CD4-positive, CD25-positive, alpha-beta regulatory T cell (primary cell): ENCODE measurements at places on chromosomes 2 and 18. TPM values are rescaled to one million over a fixed set of nuclear protein-coding genes. Genes with fewer than 3 reads are reported as not detected.

The RTP5 gene
- total RNA-seq: 0.44 TPM

GRCh38 chr18:69948256-69948655, 583 bp upstream of the CD226 start:
- peak overlapping the region; percentile 82 for H3K4me3 ChIP-seq
- H3K27me3 ChIP-seq: no peaks in the 10 kb centered on the region
- H3K27ac ChIP-seq: peak overlapping the region; percentile 77
- H3K4me1 ChIP-seq: peaks cover 54% of the 10 kb centered on the region
- H3K36me3 ChIP-seq: no peaks in the 10 kb centered on the region
- no peak for DNase-seq

DNA sequence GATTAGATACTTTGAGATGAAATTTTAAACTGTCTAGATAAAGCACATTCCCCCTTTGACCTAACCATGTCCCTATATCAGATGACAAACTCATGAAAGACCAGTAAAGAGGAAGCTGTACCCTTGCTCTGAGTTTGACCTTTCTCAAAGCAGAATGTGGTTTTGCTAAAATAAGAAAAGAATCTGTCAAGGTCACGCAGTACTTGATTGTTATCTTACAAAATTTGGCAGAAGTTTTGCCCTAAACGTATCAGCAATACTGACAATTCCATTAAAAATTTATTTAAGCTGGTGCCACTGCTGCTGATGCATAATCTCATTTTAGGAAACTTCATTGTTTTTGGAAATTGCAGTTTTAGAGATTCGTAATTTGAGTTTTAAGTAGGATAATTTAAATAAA, 31.2 kb upstream of the GALM start:
- H3K4me1 ChIP-seq: peaks cover 5% of the 10 kb centered on the region
- DNase-seq: no peak
- H3K36me3 ChIP-seq: no peaks in the 10 kb centered on the region
- H3K27me3 ChIP-seq: no peaks in the 10 kb centered on the region
- peak overlapping the region; percentile 1 for H3K4me3 ChIP-seq

- no peaks in the 10 kb centered on the region for H3K36me3 ChIP-seq
- no peak overlapping the region for H3K4me3 ChIP-seq
- no peak for DNase-seq
- no peak overlapping the region for H3K27ac ChIP-seq
- no peaks in the 10 kb centered on the region for H3K27me3 ChIP-seq
Observed at GRCh38 chr18:55147791-55148190, 188.5 kb upstream of the CCDC68 start.

GRCh38 chr2:152393377-152393776, 58.4 kb downstream of the FMNL2 start:
- no peak overlapping the region for H3K4me3 ChIP-seq
- no peaks in the 10 kb centered on the region for H3K27me3 ChIP-seq
- DNase-seq: no peak
- no peaks in the 10 kb centered on the region for H3K4me1 ChIP-seq
- no peak overlapping the region for H3K27ac ChIP-seq
- H3K36me3 ChIP-seq: no peaks in the 10 kb centered on the region

DNA sequence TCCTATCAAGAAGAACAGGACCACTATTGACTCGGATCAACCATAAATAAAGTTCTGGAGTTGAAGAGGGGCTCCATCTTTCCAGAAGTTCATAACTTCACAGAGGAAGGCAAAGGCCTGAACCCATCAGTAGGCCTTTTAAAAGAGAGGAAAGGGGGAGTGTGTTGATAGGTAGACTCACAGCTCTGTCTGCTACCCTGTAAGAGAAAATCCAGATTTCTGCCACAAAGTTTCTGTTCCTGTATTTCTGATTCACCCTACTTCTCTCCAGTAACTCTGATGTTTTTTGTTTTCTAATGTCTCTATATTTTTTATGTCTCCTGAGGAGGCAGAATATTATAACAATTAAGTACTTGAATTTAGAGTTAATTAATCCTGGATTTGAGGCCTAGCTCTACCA, 564.0 kb downstream of the TNS1 start:
- no peak overlapping the region for H3K27ac ChIP-seq
- no peak for DNase-seq
- no peaks in the 10 kb centered on the region for H3K4me1 ChIP-seq

The ACMSD gene
- total RNA-seq: not detected

The ARHGAP15 gene
- total RNA-seq: 261 TPM

DNA sequence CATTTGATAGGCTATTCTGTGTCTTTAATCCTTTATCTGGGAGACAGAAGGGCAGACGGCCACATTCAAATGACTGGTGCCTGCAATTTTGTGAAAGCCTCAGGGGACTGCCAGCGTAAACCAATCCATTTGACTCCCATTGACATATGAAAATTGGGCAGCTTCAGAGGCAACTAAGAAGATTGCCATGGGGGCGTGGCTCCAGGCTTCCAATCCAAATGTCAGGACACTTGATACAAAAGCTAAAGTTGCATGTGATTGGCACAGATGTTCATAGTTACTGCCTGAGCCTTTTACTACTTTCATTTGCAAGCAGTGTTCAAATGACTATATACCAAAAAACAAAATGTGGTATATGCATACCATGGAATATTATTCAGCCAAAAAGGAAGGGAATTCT, 42.0 kb downstream of the SPC25 start:
- no peaks in the 10 kb centered on the region for H3K4me1 ChIP-seq
- H3K27ac ChIP-seq: no peak overlapping the region
- DNase-seq: no peak
- H3K27me3 ChIP-seq: no peaks in the 10 kb centered on the region
- no peaks in the 10 kb centered on the region for H3K36me3 ChIP-seq

The VWA3B gene
- total RNA-seq: not detected

- H3K27me3 ChIP-seq: no peaks in the 10 kb centered on the region
- H3K4me1 ChIP-seq: peaks cover 51% of the 10 kb centered on the region
- peak; percentile 55 for DNase-seq
- no peaks in the 10 kb centered on the region for H3K36me3 ChIP-seq
- peak overlapping the region; percentile 7 for H3K4me3 ChIP-seq
- peak overlapping the region; percentile 47 for H3K27ac ChIP-seq
Observed at GRCh38 chr2:43139996-43140621, 86.3 kb downstream of the ZFP36L2 start.

GRCh38 chr18:56637711-56638231, 621 bp downstream of the TXNL1 start:
- H3K27ac ChIP-seq: peak overlapping the region; percentile 90
- peaks cover 24% of the 10 kb centered on the region for H3K4me1 ChIP-seq
- no peak for DNase-seq
- H3K27me3 ChIP-seq: no peaks in the 10 kb centered on the region

- H3K4me1 ChIP-seq: peaks cover 79% of the 10 kb centered on the region
- H3K36me3 ChIP-seq: no peaks in the 10 kb centered on the region
- no peak for DNase-seq
- H3K4me3 ChIP-seq: peak overlapping the region; percentile 67
- no peaks in the 10 kb centered on the region for H3K27me3 ChIP-seq
- H3K27ac ChIP-seq: peak overlapping the region; percentile 99
Observed at GRCh38 chr2:136137982-136138381, 20.0 kb upstream of the CXCR4 start.

The NEMP2 gene
- 10.7 TPM for total RNA-seq

The UGGT1 gene
- 41.1 TPM for total RNA-seq

DNA sequence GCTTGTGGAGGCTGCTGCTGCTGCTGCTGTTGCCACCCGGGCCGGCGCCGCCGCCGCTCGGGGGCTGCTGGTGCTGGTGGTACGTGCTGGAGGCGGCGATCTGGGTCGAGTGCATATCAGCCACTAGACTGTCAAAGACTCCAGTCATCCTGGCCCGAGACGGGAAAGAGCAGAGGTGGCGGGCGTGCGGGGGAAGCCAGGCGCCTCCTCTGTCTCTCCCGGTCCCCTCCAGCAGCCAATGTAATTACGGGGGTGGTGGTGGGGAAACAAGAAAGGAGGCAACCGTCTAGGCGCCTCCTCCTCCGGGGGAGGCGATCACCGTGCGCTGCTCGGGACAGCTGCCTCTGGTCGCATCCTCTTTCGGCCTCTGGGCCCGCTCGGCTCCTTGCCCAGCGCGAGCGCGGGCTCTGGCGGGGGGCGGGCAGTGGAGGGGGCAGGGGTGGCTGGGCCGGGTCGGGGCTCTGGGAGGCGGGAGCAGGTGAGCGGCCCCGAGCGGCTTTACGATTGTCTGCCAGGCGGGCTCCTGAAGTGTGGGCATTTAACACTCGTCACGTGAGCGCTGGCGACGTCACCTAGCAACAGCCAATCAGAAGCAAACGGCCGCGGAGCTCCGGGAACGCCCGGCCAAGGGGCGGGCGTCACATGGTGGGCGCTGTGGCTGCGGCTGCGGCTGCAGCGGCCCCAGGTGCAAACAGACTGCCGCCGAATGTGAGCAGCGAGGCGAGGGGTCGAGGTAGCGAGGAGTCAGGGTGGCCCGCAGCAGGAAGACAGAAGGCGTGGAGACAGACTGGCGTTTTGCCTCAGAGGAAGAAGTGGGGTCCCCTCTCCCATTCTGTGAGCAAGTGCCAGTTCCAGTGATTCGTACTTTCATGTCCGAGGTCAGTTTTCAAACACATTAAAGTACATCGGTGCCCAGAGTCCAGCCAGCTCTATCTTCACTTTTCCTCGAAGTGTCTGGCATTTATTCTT, at the start of gene DLX2:
DLX2 (minus strand) TSS at position 510 of the 969 bp plus-strand sequence; CDS start at position 148, 362 bp downstream.
- H3K36me3 ChIP-seq: no peaks in the 10 kb centered on the region
- peaks cover 78% of the 10 kb centered on the region for H3K4me1 ChIP-seq
- peak; percentile 45 for DNase-seq
- H3K27me3 ChIP-seq: peaks cover 56% of the 10 kb centered on the region
- H3K4me3 ChIP-seq: peak within 1 kb of the TSS; percentile 58

The CTAGE1 gene
- not detected for total RNA-seq

The TMEM200C gene
- not detected for total RNA-seq

The OSBPL1A gene
- total RNA-seq: 2.7 TPM

- H3K4me3 ChIP-seq: no peak overlapping the region
- H3K36me3 ChIP-seq: no peaks in the 10 kb centered on the region
- no peaks in the 10 kb centered on the region for H3K4me1 ChIP-seq
- no peak overlapping the region for H3K27ac ChIP-seq
- no peak for DNase-seq
- H3K27me3 ChIP-seq: no peaks in the 10 kb centered on the region
Observed at GRCh38 chr2:205860885-205861284, 178.6 kb downstream of the NRP2 start.

DNA sequence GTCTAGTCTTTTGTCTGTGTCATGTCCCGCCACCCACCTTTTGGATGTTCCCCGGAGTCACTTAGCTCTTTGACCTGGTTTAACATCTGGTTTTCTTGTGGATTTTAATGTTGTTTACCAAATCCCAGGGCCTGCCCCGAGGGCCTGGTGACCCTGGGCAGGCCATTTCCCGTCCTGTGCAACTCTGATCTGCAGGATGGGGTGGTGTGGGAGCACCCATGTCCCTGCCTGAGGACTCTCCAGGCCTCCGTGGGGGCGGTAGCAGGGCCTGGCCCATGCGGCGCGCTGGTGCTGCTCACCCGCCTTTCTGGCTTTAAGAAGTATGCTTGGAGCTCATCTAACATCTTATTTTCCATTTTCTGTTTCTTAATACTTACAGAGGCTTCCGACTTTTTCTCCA, 10.7 kb downstream of the RAMP1 start:
- no peak overlapping the region for H3K4me3 ChIP-seq
- H3K36me3 ChIP-seq: no peaks in the 10 kb centered on the region
- DNase-seq: no peak

The MERTK gene
- 0.20 TPM for total RNA-seq

DNA sequence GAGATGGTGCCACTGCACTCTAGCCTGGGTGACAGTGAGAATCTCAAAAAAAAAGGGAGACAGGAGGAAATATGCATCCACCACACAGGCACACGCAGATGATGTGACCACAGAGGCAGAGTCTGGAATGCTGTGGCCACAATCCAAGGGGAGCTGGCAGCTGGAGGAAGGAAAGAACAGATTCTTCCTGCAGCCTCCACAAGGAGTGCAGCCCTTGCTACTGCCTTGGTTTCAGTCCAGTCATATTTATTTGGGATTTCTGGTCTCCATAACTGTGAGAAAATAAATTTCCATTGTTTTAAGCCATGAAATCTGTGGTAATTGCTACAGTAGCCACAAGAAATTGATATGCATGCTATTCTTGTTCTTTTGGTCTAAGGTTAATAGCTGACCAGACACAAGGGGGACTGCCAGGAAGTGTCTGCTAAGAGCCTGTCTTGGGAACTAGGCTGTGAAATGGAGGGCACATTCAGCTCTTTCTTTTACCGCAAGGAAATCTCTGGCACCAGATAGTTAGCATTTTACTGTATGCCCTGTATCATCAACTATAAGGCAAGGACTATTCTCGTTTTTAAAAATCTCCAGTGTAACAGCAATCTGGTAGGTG, 133.1 kb upstream of the SEC11C start:
- no peak overlapping the region for H3K4me3 ChIP-seq
- no peak for DNase-seq
- H3K27ac ChIP-seq: no peak overlapping the region
- H3K4me1 ChIP-seq: no peaks in the 10 kb centered on the region
- no peaks in the 10 kb centered on the region for H3K36me3 ChIP-seq

DNA sequence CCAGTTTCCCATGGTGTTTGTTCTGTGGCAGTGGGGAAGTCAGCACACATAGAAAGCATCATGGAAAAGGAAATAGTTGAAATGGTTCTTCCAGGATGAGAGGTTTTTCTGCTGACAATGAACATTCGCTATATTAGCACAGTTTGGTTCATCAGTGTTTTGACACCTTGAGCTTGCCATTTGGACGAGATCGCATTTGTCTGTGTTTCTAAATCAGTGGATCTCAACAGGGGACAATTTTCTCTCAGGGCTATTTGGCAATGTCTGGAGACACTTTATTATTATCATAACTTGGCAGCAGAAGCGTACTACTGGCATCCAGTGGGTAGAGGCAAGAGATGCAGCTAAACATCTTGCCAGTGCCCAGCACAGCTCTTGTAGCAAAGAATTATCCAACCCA, 74.6 kb downstream of the CD8B2 start:
- H3K27ac ChIP-seq: no peak overlapping the region
- H3K4me1 ChIP-seq: no peaks in the 10 kb centered on the region
- no peaks in the 10 kb centered on the region for H3K36me3 ChIP-seq

The CAVIN2 gene
- 16.5 TPM for total RNA-seq

DNA sequence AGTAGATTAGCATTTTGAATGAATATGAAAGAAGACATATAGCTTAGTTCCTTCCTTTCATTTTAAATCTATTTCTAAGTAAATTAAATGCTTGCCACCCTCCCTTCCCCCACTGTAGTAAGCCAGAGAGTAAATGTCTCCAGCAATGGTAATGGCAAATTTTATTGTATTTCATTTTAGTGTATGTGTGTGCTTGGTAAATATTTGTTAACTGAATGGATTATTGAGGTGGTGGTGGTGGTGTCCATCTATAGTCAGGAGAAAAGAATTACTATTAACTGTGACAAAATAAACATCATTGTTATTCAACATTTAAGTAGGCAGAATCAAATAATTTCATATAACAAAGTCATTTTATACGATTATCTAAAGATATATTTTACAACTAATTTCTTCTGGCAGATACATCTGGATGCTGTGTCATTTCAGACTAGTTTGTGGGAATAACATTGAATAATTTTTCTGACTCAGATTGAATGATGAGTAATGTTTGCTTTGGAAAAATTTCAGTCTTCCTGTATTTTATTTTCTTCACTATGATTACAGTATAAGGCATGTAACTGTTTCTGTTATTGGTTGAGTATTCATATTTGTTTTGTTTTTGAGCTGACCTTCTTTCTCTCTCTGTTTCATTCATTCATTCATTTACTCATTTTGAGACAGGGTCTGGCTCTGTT, 18.3 kb downstream of the ASXL3 start:
- H3K4me1 ChIP-seq: no peaks in the 10 kb centered on the region
- DNase-seq: no peak
- H3K36me3 ChIP-seq: no peaks in the 10 kb centered on the region
- no peaks in the 10 kb centered on the region for H3K27me3 ChIP-seq
- no peak overlapping the region for H3K4me3 ChIP-seq

The CYRIA gene
- not detected for total RNA-seq

The OTOS gene
- not detected for total RNA-seq

The ZBTB7C gene
- total RNA-seq: not detected
